ENCODE measurements at places on chromosomes 4 and X.

GRCh38 chr4:120403296-120403695, 336.6 kb upstream of the MAD2L1 start:
- no peak for DNase-seq

GRCh38 chr4:28177641-28178040, 1317.0 kb downstream of the STIM2 start:
- DNase-seq = no peak

DNA sequence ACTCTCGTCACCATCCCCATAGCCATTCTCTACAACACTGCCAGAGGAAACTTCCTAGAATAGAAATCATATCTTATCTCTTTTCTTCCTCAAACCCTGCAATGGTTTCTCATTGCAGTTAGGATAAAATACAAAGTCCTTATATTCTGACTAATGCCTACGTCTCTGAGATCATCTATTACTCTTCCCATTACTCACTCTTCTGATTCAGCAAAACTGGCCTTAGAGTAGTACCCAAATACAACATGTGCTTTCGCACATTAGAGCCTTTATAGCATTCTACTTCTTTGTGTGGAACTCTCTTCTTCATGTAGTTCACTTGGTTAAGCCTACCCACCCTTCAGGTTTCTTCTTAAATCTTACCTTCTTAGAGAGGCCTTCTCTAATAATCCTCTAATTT, 28.0 kb downstream of the LHFPL1 start:
- DNase-seq = peak; percentile 32

GRCh38 chr4:80069108-80069836, 3.8 kb downstream of the ANTXR2 start:
- peak; percentile 72 for DNase-seq

- DNase-seq = no peak
These were observed 1548.5 kb upstream of the IGFBP7 start for GRCh38 chr4:58658701-58659100.

- no peak for DNase-seq
These were observed 1.7 kb upstream of the NDP start for GRCh38 chrX:43974741-43975465.

GRCh38 chr4:150348079-150348478, 233.9 kb upstream of the MAB21L2 start:
- DNase-seq = peak; percentile 53
